SJCRH30 (cell line): ENCODE measurements at places on chromosomes 13 and 19. TPM values are rescaled to one million over a fixed set of nuclear protein-coding genes. Genes with fewer than 3 reads are reported as not detected.

Gene PLK5
- total RNA-seq = not detected in 2 replicates

- no peak for DNase-seq
Observed at GRCh38 chr13:40368127-40368891, 298.1 kb downstream of the FOXO1 start.

Gene OR10H1
- total RNA-seq = not detected in 2 replicates

- no peak for DNase-seq
Observed at GRCh38 chr13:20544201-20544923, 18.7 kb upstream of the CRYL1 start.

- DNase-seq = peak; percentile 3
Observed at GRCh38 chr19:53664760-53665159, 33.0 kb downstream of the DPRX start.

GRCh38 chr19:18526316-18526715 lies 4.4 kb upstream of the ELL start:
- DNase-seq = no peak

GRCh38 chr13:109919715-109920375 lies 133.5 kb upstream of the IRS2 start:
- DNase-seq = no peak

- DNase-seq = peak; percentile 61
Observed at GRCh38 chr19:30584090-30584489, 211.9 kb downstream of the ZNF536 start.

DNA sequence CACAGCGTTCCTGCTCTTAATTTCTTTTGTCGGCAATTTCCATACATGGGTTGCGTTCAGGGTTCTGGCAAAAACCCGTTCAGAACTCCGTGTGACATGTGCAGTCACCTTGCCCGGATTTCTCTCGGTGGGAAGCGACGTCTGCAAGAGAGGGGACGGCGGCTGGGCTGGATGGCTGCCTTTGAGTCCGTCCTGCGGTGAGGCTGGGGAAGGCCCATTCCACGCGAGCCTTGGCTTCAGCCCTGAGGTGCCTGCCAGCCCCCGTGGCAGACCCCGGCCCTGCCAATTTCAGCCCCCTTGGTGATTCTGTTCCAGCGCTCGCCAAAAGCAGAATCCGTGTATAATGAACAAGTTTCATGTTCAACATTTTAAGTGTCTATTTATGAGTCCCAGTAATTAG lies 72.6 kb upstream of the TSHZ3 start:
- DNase-seq = no peak

Gene SSC5D
- total RNA-seq = 3.1 and 3.8 TPM in 2 replicates

Gene TMEM86B
- 2.3 and 2.5 TPM in 2 replicates for total RNA-seq

DNA sequence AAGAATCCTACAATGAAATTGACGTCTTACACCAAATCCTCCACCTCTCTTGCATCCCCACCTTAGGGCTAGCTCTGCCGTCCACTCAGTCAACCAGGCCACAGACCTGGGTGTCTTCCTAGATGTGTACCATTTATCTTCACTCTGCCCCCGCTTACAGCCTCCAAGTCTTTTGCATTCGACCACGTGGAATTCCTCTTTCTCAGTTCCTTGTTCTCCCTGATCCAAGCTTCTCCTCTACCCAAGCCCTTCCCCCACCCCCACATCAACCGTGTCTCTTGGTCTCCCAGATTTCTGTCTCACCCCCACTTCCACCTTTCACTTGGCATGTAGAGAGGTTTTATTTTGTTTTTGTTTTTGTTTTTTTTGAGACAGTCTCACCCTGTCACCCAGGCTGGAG lies 1.2 kb upstream of the DMWD start:
- no peak for DNase-seq

Gene CYP2B6
- not detected in 2 replicates for total RNA-seq

- no peak for DNase-seq
Observed at GRCh38 chr19:19448238-19448544, 42.7 kb downstream of the GATAD2A start.

Gene IZUMO4
- total RNA-seq = 0.38 TPM in 1 of 2 replicates, not detected in the other

DNA sequence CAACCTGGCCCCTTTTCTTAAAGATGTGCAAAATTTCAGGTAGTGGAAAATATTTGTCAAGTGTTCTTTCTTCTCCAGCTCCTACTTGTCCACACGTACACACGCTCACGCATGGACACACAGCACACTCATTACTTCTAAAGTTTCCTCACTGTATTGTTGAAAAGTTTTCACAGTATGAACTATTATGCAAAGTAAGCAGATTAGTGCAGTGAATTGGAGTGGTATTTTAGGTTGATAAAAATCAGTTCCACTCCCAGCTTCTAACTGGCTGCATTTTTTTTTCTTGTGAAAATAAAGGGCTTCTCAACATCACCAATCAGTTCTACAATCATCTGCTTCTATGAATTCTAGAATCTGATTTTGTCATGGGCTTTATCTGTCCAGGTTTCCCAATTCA lies 264.5 kb downstream of the DCT start:
- DNase-seq = no peak

- DNase-seq = peak; percentile 99
Observed at GRCh38 chr19:8367327-8368001, 3.5 kb downstream of the ANGPTL4 start.

Gene DIAPH3
- 29.6 and 37.7 TPM in 2 replicates for total RNA-seq

Gene TLE2
- total RNA-seq = 3.7 and 4.7 TPM in 2 replicates

Gene PINLYP
- total RNA-seq = 2.7 and 3.9 TPM in 2 replicates

- DNase-seq = no peak
Observed at GRCh38 chr19:3738477-3739220, 22.8 kb downstream of the APBA3 start.

DNA sequence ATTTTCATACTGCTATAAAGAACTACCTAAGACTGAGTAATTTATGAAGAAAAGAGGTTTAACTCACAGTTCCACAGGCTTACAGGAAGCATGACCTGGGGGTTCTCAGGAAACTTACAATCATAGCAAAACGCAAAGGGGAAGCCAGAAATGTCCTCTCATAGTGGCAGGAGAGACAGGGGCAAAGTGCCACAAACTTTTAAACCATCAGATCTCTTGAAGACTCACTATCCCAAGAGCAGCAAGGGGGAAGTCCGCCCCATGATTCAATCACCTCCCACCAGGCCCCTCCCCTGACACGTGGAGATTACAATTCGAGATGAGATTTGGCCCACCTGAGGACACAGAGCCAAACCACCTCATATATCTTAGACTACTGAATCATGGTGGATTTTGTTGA lies 198.7 kb downstream of the KCTD12 start:
- no peak for DNase-seq

GRCh38 chr19:16915135-16915534 lies 26.3 kb downstream of the F2RL3 start:
- DNase-seq = no peak

DNA sequence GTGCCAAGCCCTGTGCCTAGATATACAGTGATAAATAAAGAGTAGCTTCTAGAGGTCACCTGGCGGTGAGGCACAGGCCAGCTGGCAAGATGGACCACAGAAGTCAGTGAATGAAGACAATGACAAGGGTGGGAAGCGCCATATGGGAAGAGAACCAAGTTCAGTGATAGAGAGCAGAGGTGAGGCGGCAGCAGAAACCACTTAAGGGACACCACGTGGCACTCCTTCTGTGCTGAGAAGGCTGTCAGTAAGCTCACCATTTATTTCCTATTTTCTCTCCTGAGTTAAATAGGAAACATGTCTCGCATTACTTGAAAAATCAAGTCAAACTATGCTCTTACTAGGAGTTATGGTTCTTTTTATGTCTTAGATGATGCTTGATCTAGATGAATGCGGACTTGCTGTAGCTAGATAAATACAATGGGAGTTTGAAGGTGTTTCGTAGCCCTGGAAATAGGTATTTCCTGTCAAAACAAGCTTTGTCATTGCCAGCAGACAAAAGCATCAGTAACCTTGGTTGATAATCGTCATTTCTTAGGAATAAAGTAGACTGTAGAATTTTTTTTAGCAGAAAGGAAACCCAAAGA lies 17.8 kb downstream of the ALOX5AP start:
- no peak for DNase-seq

DNA sequence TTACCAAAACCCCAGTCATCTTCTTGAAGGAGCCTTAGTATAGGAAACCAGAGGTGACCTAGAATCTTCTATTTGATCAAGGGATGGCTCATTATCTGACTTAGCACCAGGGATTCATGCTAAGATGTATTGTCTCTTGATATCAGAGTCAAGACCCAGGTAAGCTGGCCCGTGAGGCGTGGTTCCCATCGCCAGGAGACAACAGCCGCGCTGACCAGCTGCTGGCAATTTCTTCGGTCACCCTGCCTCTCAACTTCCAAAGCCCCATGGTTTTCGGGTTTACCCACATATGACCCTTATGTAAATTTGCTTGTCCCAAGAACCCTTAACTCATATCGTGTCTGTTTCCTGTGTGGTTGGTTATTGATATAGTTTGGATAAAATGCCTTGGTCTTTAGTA lies 77.7 kb upstream of the VSTM2B start:
- DNase-seq = no peak

DNA sequence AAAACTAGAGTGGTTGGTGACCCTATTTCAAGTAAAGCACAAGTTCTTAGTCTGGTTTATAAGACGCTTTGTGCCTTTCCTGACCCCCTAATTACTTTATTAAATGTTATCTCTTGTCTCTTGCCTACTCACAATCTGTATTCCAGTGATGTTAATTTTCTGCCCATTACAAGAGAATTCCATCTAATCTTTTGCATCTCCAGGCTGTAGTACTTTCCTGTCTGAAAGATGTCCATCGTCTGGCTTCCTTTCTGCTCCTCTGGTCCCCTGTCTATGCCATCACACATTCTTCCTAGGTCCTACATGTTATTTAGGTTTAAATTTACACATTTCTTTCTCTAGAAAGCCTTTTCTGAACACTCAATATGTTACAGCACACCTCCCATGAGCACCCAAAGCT lies 25.9 kb upstream of the OXGR1 start:
- no peak for DNase-seq

DNA sequence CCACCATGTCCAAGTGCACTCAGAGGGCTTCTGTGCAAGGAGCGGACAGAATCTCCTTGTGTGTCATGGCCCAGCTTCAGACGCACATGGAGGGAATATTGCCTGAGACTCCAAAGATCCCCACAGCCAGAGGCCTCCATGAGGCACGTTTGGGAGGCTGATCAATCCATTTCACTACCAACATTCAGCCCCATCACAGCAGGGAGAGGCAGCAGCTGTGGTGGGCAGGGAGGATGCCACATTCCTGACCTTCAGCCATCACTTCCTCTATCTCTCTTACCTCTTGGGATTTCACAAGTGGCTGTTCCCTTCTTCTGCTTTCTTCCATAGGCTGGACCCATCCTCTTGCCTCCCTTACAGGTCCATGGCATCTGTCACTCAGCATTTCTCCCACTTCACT lies 82.4 kb upstream of the MBNL2 start:
- DNase-seq = peak; percentile 19

DNA sequence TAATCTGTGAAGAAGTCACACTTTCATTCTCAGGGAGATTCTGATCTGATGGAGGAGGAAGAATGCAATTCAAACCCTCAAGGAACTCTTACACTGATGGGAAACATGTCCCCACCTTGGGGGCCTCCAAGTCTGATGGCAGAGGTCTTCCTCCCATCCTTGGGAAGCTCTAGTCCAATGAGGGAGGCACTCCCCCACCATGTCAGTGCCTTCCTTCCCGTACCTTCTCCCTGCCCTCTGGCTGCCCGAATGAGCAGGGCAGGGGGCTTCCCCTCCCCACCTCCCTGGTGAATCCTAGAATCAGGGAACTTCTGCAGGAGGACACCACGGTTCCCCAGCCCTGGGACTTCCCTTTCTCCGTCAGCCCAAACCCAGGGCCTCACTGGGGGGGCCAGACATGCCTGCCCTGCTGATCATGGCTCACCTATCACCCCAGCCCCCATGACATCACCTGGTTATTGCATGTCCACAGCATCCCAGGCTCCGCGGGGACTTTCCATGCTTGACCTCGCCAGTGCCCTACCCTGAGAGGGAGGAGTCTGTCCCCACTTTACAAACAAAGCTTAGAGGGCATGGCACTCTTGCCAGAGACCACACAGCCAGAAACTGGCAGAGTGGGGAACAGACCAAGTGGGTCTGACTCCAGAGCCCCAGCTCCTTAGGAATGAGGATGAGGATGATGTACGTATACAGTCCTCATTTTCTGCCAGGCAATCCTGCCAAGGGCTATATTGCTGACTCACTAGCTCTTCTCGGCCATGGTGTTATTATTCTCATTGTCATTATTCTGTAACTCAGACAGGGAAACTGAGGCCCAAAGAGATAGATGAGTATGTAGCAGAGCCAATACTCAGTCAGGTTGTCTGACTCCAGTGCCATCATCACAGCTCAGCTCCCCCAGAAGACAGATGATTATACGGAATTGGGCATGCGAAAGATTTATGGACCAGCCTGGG lies 9.6 kb upstream of the BCL3 start:
- DNase-seq = no peak

GRCh38 chr19:54209811-54210494 lies 9.3 kb downstream of the RPS9 start:
- DNase-seq = peak; percentile 95

DNA sequence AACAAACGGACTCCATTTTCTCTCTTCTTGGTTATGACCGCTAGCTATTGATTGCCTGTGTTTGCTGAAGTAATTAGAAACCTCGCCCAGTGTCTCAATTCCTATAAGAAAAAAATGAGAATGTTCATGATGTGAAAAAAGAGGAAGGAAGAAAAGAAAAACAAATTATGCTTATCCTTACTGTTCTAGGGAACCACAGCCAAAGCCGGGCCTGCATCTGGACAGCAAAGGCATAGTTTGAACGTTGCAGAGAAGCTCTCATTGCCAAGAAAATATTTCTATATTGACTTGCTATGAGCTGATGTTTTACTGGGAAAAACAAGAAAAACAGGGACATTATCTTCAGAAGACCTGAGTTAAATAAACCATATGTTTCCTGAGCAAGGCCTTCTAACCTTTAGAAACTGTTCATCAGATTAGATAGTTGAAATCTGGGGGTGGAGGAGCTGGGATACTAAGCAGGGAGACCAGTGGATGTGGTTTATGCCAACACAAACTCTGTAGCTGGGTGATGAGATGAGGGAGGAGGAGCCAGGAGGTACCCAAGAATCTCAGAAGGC lies 55.0 kb downstream of the EFNB2 start:
- no peak for DNase-seq

- no peak for DNase-seq
Observed at GRCh38 chr19:23065306-23065705, 51.5 kb upstream of the ZNF730 start.

DNA sequence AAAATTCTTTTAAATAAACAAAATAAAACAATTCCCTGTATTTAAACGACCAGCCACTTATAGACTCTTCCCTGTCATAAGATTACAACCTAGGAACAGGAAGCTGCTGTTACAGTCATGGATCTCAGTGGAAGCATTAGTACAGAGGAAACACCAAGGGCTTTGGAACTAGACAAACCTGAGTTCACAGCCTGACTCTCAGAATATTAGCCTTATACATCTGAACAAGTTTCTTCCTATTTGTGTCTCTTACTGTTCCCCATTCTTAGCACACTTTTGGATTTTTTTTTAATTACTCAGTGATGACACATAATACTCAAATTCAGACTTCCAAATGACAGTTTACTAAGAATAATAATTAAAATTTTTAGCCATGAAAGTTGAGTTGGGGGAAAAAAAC lies 46.1 kb downstream of the ZDHHC20 start:
- DNase-seq = no peak

DNA sequence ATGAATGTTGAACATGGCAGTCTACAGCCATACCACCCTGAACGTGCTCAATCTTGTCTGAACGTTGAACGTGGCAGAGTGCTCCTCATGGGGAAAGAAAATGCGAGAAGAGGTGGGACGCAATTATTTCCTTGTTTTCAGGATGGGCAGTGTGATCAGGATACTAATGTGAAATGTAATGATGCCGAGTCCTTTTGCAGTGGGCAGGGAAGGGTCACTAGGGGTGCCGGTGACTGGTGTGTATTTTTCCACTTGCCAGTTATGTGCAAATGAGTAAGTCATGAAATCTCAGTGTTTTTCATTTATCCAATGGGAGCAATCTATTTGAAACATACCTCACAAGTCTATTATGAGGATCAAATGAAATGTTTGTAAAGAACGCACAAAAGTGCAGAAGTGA lies 84.8 kb downstream of the LNX2 start:
- no peak for DNase-seq
